ENCODE measurements at places on chromosomes 6 and 20.

GRCh38 chr6:69026243-69026642 is 391.2 kb downstream of the ADGRB3 start:
- no peak overlapping the region for H3K4me3 ChIP-seq
- DNase-seq = no peak
- H3K36me3 ChIP-seq = no peaks in the 10 kb centered on the region
- no peaks in the 10 kb centered on the region for H3K4me1 ChIP-seq

GRCh38 chr20:9515741-9516233 is 1.4 kb downstream of the LAMP5 start:
- no peak for DNase-seq
- H3K27me3 ChIP-seq = peaks cover 94% of the 10 kb centered on the region
- peaks cover 23% of the 10 kb centered on the region for H3K4me1 ChIP-seq
- H3K36me3 ChIP-seq = no peaks in the 10 kb centered on the region
- peak overlapping the region; percentile 10 for H3K4me3 ChIP-seq
- H3K27ac ChIP-seq = no peak overlapping the region

- H3K27ac ChIP-seq = peak overlapping the region; percentile 97
- peaks cover 74% of the 10 kb centered on the region for H3K4me1 ChIP-seq
- peak; percentile 98 for DNase-seq
- H3K36me3 ChIP-seq = no peaks in the 10 kb centered on the region
- peak overlapping the region; percentile 71 for H3K4me3 ChIP-seq
These were observed 57.6 kb downstream of the FAM217A start for GRCh38 chr6:4021133-4021853.

DNA sequence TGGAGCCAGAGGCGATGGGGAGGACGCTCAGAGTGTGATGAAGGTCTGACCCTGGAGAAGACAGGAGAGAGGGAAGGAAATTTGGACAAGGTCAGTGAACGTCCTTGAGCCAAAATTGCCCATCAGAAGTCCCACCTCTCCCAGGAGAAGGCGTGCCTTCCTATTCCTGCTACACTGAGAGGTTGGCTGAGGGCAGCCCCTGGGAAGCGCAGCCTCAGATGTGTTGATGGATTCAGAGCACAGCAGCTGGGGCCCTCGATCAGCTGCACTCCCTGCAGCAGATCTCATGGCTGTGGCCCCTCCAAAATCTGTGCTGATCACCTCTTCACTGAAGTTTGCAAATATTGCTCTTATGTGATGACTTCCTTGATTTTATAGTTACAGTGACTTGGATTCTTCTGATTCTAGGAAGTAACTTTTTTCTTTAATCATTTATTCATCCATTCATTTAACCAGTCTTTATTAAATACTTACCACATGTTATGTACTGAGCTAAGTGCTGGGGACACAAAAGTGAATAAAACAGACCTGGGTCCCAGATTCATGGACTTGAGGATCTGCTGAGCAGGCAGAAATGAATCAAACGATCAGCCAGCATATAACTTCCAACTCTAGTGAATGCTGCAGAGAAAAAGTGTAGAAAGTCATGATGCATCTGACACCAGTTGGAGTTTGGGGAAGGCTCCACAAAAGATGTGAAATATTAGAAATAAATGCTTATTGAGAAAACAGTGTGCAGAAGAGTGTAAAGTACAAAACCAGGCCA is 69.6 kb upstream of the ARMC2 start:
- no peak overlapping the region for H3K4me3 ChIP-seq
- no peaks in the 10 kb centered on the region for H3K27me3 ChIP-seq
- no peak overlapping the region for H3K27ac ChIP-seq
- peaks cover 18% of the 10 kb centered on the region for H3K4me1 ChIP-seq
- no peak for DNase-seq

- peaks cover 12% of the 10 kb centered on the region for H3K4me1 ChIP-seq
- no peaks in the 10 kb centered on the region for H3K27me3 ChIP-seq
- no peaks in the 10 kb centered on the region for H3K36me3 ChIP-seq
- DNase-seq = no peak
- no peak overlapping the region for H3K4me3 ChIP-seq
These were observed 17.4 kb downstream of the SHLD1 start for GRCh38 chr20:5767493-5768098.

- H3K36me3 ChIP-seq = no peaks in the 10 kb centered on the region
- no peak overlapping the region for H3K27ac ChIP-seq
- no peaks in the 10 kb centered on the region for H3K27me3 ChIP-seq
- no peak overlapping the region for H3K4me3 ChIP-seq
- no peak for DNase-seq
These were observed 182.9 kb downstream of the ANKRD60 start for GRCh38 chr20:58045579-58045978.

DNA sequence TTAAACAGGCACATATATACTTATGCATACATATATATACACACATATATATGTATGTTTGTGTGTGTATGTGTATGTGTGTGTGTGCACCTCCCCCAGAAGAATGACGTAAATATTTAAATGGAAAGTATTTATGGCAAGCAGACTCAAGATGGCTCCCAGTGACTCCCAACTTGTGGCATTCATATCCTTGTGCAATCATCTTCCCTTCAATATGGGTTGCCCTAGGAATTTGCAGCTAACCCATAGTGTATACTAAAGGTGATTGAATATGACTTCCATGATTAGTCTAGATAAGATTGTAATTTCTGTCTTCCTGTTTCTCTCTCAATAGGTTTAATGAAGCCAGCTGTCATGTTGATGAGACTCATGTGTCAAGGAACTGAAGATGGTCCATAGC is 127.6 kb downstream of the TRDN start:
- no peaks in the 10 kb centered on the region for H3K36me3 ChIP-seq
- H3K27ac ChIP-seq = no peak overlapping the region
- DNase-seq = no peak
- no peaks in the 10 kb centered on the region for H3K4me1 ChIP-seq
- H3K4me3 ChIP-seq = no peak overlapping the region
- no peaks in the 10 kb centered on the region for H3K27me3 ChIP-seq

GRCh38 chr20:16066571-16066970 is 506.7 kb downstream of the KIF16B start:
- no peak overlapping the region for H3K27ac ChIP-seq
- no peaks in the 10 kb centered on the region for H3K36me3 ChIP-seq
- no peak overlapping the region for H3K4me3 ChIP-seq
- DNase-seq = no peak
- no peaks in the 10 kb centered on the region for H3K27me3 ChIP-seq

DNA sequence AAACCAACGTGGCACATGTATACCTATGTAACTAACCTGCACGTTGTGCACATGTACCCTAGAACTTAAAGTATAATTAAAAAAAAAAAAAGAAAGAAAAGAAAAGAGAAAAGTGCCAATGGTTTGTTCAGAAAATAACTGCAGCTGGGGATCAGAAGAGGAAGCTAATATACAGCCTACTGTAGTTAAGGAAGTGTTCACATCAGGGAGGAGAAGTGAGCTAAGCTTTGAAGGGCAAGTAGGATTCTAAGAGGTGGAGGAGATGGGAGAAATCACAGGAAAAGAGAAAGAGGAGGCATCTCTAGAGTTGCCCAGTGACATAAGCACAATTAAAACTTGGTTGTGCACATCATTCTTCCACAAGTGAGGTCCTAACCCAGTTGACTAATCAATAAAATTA is 214.4 kb upstream of the DTNBP1 start:
- no peak for DNase-seq
- no peaks in the 10 kb centered on the region for H3K27me3 ChIP-seq
- peaks cover 41% of the 10 kb centered on the region for H3K4me1 ChIP-seq
- H3K27ac ChIP-seq = no peak overlapping the region
- H3K36me3 ChIP-seq = no peaks in the 10 kb centered on the region
- H3K4me3 ChIP-seq = no peak overlapping the region
